Suppressor macrophage treated with lipopolysaccharide for 1 hour (primary cell): ENCODE measurements at places on chromosomes 2 and 18.

DNA sequence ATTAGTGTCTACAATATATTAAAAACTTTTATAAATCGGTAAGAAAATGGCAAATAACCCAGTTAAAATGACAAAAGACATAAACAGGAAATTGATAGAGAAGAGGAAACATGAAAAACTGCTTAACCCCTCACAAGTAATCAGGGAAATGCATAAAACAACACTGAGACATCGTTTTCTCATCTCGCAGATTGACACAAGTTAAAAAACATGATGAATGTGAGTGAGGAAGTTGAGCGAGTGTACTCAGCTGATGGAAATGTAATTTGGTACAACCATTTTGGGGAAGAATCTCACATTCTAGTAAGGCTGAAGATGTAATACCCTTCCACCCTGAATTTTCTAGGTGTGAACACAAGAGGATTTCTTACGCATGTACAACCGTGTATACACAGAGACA is 18.0 kb upstream of the THOC1 start:
- DNase-seq: no peak

DNA sequence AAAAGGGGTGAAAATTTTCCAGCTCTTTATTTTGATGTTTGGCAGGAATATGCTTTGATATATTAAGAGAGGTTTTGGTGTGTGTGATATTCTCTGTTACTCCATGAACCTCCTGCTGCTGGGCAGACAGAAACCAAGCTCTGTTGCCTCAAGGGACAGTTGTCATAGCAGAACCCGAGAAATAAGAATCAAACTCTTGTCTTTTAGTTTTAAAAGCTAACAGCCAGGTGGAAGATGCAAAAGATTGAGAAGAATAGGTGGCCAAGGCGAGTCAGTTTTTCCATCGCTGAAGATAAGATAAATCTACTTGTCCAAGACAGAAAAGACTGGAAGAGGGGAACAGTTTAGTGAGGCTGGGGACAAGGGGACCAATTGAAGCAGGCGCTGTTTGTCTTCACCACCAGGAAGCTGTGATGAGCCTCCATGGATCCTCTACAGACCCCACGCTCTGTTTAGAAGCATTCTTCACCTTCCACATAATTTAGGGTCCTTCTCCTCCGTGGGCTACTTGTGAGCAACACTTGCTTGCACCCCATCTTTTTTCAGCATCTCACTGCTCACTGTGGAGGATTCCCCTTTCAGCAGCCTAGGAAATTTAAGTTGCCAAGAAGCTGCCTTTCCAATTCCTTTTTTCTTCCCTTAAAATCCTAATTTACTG is 23.9 kb downstream of the PMAIP1 start:
- no peak for DNase-seq

DNA sequence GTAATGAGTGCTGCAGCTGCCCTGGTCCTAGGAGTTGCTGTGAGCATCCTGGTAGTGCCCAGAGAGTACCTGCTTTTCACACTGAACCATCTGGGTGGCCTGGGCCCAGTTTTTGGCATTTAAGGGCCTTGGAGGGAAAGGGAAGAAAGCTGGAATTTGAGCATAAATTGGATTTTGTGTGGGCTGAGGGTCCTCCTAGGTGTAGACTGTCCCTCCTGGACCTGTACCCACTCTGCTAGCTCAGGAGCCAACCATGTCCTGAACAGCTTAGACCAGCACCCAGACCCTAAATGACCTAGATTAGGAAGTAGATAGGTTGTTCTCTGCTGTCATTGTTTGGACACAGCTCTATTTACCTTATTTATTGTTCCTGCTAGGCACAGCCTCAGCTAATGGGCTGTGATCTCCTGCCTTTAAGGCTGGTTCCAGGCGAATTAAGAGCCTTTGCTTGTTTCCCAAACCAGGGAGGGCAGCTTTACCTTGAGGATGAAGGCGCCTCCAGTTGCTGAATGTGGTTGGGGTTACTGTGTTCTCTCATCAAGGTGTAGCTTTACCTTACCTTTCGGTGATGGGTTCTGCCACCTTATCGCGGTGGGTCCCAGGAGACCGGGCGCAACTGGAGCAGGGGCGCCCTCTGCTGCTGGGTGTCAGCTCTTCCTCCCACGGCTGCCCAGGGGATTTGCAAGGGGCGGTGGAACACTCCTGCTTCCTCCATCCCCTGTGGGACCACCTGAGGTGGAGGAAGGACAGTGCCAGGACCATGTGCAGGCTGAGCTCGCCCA is 34.4 kb downstream of the ITGA6 start:
- DNase-seq: peak; percentile 51

DNA sequence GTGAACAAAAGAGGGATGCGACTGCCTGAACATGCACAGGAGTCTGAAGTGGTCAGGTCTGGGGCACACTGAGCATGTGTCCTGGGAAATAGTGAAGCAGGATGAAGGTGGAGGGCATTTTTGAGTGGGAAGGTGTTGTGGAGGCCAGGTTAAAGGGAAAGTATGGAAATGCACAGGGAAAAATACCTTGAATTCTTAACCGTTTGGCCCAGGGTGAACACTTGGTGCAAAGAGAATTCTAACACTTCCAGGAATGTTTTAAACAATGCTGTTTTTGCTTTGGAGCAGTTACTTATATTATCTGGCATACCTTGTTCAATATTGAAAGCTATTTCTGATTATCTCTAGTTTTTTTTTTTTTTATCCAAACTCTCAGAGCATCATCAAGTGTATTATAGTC is 623.5 kb downstream of the DCC start:
- DNase-seq: no peak

DNA sequence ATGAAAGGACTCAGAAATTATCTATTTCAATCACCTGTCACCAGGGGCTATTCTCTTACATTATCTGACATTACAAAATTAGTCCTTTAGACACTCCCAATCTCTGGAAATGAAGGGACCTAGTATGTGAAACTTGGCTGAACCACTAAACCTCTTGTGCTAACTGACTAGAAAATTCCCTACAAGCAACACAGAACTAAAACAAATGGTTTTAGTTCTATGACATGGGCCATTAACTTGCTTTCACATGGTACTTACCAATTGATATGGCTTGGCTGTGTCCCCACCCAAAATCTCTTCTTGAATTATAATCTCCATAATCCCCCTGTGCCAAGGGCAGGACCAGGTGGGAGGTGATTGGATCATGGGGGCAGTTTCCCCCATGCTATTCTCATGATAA is 16.6 kb downstream of the SERPINE2 start:
- DNase-seq: no peak

DNA sequence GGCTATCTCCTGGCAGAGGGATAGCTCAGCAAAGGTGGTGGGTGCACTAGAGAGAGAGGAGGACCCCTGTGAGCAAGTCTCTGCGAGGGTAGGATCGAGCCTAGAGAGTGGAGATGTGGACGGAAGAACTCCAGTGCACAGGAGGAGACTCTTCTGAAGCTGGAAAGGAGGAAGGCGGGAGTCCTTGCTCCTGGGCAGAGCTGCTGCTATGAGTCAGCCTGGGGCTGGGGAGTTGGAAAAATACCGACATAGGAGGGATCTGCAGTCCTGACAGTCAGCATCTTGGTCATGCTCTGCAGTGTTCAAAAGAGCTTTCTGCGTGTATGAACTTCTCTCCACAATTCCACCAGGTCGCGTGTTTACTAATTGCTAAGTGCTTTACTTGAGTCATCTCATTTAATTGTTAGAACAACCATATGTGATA is 233.8 kb downstream of the LDLRAD4 start:
- DNase-seq: peak; percentile 73

DNA sequence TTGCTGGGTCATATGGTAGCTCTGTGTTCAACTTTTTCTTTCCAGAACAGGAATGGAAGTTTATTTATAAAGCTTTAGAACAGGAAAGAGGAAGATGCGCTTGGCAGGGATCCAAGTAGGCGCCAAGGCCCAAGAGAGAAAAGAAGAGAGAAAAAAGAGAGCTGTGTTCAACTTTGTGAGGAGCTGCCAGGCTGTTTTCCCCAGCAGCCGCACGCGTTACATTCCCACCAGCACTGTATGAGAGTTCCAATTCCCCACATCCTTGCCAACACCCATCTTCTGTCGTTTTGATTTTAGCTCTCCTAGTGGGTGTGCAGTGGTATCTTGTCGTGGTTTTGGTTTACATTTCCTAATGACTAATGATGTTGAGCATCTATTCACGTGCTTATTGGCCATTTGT is 51.4 kb downstream of the KCNF1 start:
- peak; percentile 52 for DNase-seq

DNA sequence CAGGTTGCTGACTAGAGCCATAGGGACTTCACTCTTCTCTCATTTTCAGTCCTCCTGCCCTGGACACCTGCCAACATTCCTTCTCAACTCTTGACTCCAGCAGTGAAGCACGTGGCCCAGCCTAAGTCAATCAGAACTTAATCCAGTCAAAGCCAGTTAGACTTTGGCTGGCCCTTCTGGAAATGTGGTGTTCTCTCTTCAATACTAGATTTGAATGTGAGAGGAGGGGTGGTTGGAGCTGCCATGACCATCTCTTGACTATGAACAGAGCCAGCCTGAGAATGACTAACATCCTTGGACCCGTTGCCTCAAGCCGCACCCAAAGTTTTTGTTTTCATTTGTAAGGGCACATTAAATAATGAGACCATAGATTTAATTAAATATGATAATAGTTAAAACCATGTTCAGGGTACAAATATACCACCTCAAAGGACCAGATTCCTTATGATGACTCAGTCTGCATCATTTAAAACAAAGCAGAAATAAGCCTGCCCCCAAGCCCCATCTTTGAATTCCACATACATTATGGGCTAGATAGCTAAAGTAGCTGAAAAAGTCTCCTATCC is 49.7 kb upstream of the RASGRP3 start:
- no peak for DNase-seq

- DNase-seq: no peak
Measured at GRCh38 chr18:78814766-78815165, 164.9 kb upstream of the SALL3 start.

- DNase-seq: peak; percentile 70
Measured at GRCh38 chr2:148524519-148524919, 120.0 kb upstream of the EPC2 start.

- DNase-seq: no peak
Measured at GRCh38 chr2:114699423-114699944, 257.0 kb downstream of the DPP10 start.

GRCh38 chr2:120472891-120473309 is 127.0 kb downstream of the INHBB start:
- no peak for DNase-seq

DNA sequence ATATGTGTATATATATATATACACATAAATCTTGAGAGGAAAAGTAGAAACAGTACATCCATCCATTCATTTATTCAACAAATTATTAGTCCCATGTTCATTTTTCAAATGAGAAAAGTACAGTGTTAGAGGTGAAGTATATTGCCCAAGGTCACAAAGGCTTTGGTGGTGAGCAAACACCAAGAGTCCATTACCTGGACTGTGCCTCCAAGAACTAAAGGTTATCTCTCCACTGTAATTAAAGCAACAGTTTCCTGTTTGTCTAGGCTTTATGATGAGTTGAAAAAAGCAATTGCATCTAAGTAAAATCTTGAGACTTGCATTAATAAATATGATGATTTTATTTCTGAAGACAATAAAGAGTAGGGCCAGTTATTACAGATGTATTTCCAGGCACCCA is 44.7 kb upstream of the EPB41L3 start:
- DNase-seq: no peak

DNA sequence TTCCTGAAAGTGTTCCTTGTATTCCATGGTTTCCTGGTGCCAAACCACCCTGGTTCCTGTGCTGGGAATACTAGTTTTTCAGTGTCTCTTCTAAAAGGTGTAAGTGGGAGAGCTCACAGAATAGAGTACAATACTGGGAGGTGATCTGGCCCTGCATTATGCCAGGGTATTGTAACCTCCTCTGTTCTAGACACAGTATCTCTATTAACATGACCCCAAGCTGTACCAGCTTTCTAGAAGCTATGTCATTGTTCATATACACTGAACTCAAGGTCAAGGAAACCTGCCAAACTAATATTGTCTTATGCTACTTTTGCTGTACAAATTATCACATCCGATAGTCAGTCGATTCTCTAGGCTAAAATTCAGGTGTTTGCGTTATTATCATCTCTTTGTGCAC is 32.7 kb downstream of the SETBP1 start:
- DNase-seq: no peak
